Psoas muscle (tissue), 8 donors: ENCODE measurements at places on chromosomes 2 and 18. TPM values are rescaled to one million over a fixed set of nuclear protein-coding genes. Genes with fewer than 3 reads are reported as not detected.

The ANKRD30B gene
- polyA plus RNA-seq = 0.10 TPM

The MAIP1 gene
- polyA plus RNA-seq = 35.6 TPM

DNA sequence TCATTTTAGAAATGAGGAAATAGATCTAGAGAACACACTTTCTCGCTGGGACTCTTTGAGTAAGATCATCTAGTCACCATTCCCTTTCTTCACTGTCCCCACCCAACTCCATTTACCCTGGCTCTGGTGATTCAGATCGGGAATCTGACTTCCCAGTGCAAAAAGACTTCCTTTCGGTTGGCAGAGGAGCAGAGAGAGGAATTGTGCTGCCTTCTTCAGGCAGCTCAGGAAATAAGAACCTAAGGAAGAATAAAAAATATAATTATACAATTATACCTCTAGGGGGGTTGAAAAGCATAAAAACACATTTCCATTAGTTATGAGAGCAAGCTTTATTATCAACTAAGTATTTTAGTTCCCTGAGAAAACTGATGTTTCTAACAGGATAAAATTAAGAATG lies 9.3 kb upstream of the MPP4 start:
- DNase-seq = no peak

GRCh38 chr2:230893841-230894781 lies 29.4 kb downstream of the ITM2C start:
- DNase-seq = no peak

DNA sequence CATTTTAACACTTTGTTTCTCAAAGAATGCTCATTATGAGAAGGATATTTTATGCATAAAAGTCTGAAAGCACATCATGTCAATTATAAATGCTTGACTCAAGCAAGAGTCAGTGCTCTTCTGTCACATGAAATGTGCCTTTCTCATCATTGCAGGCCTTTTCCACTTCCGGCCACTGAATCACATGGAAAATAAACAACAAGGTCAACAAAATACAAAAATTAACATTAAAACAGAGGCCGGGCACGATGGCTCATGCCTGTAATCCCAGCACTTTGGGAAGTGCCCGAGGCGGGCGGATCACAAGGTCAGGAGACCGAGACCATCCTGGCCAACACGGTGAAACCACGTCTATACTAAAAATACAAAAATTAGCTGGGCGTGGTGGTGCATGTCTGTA lies 480.6 kb downstream of the SPAG16 start:
- no peak for DNase-seq

DNA sequence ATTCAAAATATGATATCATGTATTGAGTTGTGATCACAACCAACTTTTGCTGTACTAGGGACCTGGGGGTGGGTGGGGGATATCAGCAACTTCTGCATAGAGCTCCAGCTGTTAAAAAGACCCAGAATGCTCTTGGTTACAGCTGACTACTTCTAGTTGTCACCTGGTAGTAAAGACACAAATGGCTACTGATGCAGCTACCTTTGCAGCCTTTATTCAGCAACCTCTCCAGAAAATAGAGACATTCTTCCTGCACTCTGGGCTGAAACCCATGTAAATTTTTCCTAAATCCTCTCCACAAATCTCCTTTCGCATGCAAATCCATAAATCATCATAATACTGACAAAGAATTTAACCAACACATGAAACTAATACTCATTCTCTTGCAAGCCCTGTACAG lies 238.3 kb downstream of the TCF4 start:
- no peak for DNase-seq

DNA sequence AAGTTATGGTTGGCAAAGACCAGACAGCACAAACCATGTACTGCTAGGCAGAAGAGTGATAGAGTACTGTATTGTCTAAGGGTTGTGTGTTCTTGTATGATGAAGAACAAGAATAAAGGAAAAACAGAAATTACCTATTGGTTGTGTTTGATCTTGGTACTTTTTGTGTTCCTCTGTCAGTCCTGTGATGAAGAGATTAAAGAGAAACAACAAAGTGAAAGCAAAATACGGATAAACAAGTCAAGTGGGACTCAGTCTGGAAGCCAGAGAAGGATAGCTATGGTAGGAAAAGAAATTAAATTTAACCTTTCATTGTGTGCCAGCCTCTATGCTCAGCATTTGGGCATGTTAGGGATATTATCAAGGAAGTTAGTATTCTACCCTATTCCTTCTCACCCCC lies 413.1 kb downstream of the PARD3B start:
- no peak for DNase-seq

The DSG1 gene
- not detected for polyA plus RNA-seq

The OXER1 gene
- polyA plus RNA-seq = 0.16 TPM

GRCh38 chr18:79490626-79491041 lies 94.9 kb downstream of the NFATC1 start:
- peak; percentile 46 for DNase-seq

DNA sequence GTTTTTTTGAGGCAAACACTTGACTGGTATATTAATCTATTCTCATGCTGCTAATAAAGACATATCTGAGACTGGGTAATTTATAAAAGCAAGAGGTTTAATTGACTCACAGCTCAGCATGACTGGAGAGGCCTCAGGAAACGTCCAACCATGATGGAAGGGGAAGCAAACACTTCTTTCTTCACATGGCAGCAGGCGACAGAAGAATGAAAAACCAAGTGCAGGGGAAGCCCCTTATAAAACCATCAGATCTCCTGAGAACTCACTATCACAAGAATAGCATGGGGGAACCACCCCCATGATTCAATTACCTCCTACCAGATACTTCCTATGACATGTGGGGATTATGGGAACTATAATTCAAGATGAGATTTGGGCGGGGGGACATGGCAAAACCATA lies 136.2 kb upstream of the MAPRE2 start:
- no peak for DNase-seq

GRCh38 chr2:160891353-160891740 lies 268.9 kb upstream of the TANK start:
- DNase-seq = no peak

DNA sequence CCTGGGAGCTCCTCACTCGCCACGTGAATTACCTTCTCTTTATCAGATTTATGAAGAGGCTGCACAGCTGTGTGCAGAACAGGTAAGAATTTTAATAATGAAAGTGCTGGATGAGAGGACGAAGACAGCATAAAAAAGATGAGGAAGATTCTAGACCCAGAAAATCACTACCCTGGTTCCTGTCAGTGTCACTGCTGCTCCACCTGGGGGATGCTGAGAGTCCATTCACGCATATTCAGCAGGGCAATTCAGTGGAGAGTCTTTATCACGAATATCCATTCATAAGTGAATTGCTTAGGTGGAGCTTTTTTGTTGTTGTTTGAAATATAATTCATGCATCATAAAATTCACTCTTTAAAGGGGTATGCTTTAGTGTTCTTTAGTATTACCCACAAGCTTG lies 52.0 kb downstream of the MRPL33 start:
- DNase-seq = no peak

The TEX261 gene
- polyA plus RNA-seq = 34.2 TPM

DNA sequence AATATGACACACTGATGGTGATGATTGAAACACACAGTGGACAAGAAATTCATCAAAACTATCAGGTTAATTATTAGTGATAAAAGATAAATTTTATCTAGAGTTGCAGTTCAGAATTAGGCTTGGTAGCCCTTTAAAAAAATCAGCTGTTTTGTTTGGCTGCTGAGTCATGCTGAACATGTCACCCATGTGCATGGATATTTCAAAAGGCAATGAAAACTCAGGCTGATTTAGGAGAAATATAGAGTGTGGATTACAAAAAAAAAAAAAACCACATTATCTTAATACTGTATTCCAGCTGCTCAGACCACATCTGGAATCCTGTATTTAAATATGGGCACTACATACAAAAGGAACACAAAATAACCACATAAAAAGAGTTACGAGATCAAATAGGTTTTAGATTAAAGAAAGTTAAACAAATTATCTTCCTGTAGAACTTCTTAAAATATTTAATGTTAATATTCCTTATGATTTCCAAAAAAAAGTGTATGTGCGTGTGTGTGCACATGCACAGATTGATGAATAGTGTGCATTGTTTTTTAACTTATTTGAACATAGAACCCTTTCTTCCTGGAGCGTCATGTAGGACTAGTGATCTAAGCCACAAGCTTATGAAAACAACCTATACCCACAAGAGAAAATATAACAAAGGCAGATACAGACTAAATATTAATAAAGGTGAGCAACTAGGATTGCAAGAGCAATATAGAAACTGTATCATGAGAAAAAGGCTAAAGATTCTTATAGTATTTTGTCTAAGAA lies 186.2 kb downstream of the STK39 start:
- no peak for DNase-seq

The BOLL gene
- 1.5 TPM for polyA plus RNA-seq

The SCYGR8 gene
- polyA plus RNA-seq = not detected

The RPRD1A gene
- 67.1 TPM for polyA plus RNA-seq

The DSC1 gene
- polyA plus RNA-seq = not detected

DNA sequence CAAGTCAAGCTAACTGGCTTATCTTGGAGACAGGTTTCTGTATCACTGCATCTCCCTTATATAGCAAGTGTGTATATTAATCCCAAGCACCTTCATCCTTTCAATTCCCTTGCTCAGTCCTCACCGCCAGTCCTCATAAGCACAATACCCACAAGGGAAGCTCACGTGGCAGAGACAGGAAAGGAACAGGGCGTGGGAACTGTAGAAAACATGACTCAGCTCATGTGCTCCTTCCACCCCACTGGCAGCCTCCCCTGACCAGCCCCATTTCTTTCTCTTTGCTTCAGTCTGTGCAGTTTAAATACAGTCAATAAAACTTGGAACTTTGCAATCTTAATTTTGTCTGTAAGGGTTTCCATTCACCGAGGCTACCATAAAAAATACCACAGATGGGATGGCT lies 36.5 kb upstream of the CDH19 start:
- DNase-seq = no peak

GRCh38 chr2:222214885-222215284 lies 83.9 kb downstream of the PAX3 start:
- no peak for DNase-seq

- DNase-seq = no peak
Observed at GRCh38 chr2:241947004-241947350, 77.4 kb downstream of the RTP5 start.

GRCh38 chr2:215316336-215316735 lies 4.5 kb downstream of the ATIC start:
- DNase-seq = no peak

GRCh38 chr2:142786918-142787702 lies 90.4 kb upstream of the KYNU start:
- no peak for DNase-seq

- DNase-seq = no peak
Observed at GRCh38 chr2:9815844-9816279, 27.4 kb upstream of the TAF1B start.

- DNase-seq = no peak
Observed at GRCh38 chr2:183059561-183059960, 19.0 kb upstream of the DUSP19 start.
